NCI-H524 treated with DMSO at 0.1 percent for 48 hours (cell line): ENCODE measurements at places on chromosomes 16 and 17.

GRCh38 chr17:81112450-81112849 lies 52.9 kb upstream of the PVALEF start:
- DNase-seq: no peak

- DNase-seq: no peak
These were observed 199.5 kb upstream of the PMFBP1 start for GRCh38 chr16:72371307-72372086.

- no peak for DNase-seq
These were observed 8.5 kb downstream of the ALOXE3 start for GRCh38 chr17:8109661-8110455.

DNA sequence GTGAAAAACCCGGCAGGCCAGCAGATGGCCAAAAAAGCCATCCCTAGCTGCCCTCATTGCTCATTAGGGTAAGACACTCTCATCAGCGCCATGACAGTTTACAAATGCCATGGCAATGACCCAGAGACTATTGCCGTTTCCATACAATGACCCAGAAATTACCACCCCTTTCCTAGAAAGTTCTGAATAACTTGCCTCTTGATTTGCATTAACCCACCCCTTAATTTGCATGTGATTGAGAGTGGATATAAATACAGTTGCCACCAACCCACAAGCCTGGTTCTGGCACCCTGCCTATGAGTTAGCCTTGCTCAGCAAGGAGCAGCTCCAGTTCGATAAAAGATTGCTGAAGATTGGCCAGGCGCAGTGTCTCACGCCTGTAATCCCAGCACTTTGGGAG lies 16.1 kb upstream of the C16orf54 start:
- no peak for DNase-seq

DNA sequence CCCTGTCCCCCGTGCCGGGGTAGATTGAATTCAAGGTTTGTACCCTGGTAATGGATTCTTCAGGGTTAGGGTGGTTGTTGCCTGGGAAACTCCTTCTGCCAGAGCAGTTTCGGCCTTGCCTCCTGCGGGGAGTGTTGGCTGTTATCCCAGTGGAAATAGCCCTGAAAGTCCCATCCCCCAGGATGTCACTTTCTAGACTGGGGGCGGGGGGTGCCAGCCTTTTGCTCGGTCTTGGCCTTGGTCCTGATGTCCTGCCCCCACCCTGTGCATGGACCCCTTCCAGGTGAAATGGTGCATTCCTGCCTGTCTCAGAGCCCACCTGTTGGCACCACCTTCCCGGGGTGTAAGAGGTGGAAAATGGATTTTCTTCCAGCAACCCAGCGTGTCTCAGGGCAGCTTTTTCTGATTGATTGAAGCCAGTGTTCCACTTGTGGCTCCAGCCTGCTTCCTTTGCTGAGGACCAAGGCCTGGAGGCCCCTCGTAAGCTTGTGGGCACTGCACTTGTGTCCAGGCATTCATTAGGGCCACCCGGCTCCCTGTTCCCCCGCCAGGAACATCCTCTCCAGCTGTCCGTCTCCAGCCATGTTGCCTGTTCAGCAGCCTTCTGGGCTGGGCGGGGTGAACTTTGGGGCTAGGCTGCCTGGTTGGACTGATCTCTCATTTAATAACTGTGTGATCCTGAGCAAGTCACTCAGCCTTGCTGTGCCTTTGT lies 25.6 kb downstream of the MGAT5B start:
- no peak for DNase-seq

- no peak for DNase-seq
These were observed 77.0 kb upstream of the ZNF423 start for GRCh38 chr16:49932946-49933345.

DNA sequence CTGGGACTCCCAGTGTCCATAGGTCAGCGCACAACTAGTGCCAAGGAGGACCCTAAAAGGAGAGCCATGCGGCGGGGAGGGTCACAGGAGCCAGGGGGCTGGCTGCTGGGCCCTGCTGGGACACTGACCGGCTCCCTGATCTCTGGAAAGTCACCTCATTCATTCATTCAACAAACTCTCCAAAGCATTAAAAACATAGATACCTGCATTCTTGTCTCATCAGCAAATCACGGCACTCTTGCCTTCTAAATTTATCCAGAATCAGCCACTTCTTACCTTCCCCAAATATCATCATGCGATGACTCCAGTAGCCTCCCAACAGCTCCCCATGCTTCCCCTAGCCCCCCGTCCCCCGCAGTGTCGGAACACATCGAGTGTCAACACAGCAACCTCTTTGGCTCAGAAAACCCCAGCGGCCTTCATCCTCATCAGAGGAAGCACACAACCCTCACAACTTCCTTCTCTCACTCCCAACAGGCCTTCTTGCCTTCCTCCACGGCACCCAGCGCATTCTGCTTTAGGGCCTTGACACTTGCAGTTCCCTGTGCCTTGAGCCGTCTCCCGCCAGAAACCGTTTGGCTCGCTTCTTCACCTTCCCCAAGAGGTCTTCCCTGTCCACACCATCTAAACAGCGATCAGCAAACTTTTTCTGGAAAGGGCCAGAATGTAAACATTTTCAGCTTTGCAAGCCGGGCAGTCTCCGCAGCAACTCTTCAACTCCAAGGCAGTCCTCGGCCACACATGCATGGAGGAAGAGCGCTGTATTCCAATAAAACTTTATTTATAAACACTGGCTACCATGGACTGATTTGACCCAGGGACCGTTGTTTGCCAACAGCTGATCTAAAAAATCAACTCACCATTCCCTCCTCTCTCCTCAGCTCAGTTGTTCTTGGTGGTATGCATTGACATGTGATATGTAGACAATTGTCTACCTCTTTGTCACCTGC lies 119.5 kb upstream of the TNRC6C start:
- DNase-seq: no peak

GRCh38 chr16:12754824-12755543 lies 48.7 kb downstream of the CPPED1 start:
- no peak for DNase-seq

DNA sequence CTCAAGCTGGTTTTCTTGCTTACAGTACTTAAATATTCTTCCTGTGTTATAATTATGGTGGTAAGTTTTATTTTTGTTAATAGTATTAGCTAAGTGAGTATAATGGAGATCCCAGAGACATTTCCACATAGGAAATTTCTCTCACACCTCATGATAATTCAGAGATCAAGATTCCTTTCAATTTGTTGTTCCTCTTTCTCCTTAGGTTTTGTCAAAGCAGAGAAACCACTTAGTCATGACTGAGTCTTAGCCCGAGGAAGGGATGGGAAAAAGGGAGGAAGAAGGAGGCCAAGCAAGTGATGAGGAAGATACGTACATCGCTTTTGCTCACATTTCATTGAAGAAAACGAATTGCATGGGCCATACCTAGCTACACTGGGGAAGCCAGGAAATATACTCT lies 18.4 kb downstream of the ESRP2 start:
- DNase-seq: no peak

GRCh38 chr17:77528516-77529327 lies 388.0 kb downstream of the SEC14L1 start:
- DNase-seq: peak; percentile 75

DNA sequence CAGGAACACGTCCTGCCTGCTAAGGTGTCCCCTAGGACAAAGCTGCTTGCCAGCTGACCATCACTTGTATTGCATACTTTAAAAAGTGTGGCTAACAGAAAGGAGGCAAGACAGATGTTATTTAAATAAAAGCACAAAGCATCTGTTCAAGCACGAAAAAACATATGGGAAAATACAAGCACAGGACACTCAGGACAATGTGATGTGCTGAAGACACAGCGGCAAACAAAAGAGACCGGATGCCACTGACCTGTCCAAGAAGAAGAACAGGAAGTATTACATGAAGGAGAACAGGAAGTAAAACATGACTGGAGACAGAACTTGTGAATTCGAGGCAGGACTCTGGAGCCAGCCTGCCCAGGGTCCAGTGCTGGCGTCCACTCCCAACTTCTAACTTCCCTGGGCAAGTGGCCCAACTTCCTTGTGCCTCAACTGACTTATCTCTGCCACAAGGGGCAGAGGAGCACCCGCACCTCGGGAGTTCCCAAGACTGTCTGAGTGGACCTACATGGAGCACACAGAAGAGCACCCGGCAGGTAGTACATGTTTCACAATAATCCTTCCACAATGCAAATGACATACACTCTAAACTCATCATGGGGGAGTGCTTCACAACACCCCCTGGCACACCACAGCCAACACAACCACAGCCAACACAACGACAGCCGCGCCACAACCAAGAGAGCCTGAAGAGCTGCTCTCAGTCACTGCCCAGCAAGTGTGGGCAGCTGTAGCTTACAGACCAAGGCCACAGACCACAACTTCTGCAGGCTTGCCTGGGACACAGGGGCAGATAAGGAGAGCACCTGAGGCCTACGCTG lies 36.6 kb downstream of the ANKRD11 start:
- no peak for DNase-seq

GRCh38 chr17:28528327-28529012 lies 22.3 kb downstream of the FOXN1 start:
- no peak for DNase-seq

DNA sequence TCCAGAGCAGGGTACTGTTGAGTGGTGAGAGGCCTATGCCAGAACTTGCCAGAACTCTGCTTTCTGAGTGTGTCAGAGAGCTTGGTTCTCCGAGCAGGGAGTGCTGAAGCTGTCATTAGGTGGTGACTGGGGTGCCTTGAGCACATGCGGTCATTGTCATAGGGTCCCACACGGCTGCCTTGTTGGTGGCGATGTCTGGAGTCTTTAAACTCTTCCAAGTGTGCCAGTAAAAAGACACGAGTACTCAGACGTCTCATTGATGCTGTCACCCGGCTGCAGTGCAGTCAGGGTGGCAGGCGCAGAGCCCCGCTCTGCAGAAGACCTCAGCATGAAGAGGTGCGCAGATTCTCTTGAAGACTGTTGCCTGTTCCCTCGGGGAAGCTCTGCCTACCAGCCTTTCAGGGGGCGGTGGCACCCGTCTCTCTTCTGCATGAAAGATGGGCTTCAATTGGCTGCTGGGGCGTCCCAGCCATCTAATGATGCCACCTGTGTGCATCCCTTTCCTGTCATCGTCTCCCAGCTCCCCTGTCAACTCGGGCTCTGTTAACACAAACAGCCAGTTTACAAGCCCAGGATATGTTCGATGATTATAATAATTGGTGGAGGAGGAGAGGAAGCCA lies 58.3 kb downstream of the NKD1 start:
- no peak for DNase-seq

DNA sequence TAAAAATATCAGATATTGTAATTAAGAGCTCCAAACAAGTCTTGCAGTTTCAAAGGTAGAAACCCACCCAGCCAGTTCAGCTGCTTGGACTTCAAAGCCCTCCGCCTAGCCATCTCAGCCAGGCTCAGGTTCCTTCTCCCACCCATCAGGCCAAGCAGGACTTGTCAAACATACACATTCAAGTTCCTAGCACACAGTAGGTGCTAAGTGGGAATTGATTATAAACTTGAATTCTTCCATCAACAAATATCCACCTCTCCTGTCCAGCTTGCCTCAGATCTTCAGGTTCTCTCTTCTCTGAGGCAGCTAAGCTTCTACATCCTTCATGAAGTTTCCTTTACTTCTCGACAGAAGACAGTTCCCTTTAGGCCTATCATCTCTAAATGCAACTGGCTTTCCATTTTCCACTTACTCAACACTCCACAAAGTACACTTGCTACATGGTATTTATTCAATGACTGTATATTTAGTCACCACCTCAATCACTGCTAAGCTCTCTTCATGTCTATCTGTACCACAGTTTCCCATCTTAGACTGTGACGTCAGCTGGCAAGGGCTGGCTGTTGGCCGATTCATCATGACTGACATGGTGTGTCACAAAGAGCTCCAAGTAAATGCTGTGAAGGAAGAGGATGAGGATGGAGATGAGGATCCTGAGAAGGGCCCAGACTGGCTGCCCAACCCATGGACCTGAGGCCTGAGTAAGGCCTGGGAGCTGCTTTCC lies 13.3 kb upstream of the COG7 start:
- no peak for DNase-seq

DNA sequence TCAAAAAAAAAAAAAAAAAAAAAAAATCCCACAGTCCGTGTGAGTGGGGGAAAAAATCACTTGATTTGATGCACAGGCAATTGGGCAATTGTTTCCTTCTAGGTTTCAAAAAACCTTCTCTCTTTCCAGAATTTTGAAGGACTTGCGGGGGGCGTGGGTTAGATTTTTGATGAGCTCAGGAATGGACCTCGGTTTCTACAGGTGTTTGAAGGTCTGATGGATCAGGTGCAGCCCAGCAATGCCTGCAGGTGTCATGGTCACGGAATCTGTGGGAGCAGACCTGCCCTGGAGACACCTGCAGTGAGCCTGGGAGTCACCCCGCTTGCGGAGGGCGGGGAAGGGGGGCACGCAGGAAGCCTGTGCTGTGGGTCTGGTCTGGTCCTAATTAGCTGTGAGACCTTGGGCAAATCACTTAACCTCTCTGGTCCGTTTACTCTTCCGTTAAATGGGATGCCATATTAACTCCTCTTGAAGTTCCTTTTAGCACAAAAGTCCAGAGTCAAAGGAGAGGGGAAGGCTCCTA lies 174.2 kb downstream of the IRF8 start:
- DNase-seq: no peak

DNA sequence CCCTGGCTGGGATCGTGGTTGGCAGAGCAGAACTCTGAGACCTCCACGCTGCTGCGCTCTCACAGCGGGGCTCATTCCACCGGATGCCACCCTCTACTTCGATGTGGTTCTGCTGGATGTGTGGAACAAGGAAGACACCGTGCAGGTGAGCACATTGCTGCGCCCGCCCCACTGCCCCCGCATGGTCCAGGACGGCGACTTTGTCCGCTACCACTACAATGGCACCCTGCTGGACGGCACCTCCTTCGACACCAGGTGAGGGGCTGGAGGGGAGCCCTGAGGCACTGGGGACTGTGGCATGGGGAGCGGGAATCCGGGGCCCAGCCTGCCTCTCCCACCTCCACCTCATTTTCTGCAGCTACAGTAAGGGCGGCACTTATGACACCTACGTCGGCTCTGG lies 5.2 kb downstream of the FKBP10 start:
- DNase-seq: no peak

- DNase-seq: no peak
These were observed 1.2 kb upstream of the MAFG start for GRCh38 chr17:81928544-81929252.

- no peak for DNase-seq
These were observed 17.1 kb downstream of the USP36 start for GRCh38 chr17:78823282-78824046.

DNA sequence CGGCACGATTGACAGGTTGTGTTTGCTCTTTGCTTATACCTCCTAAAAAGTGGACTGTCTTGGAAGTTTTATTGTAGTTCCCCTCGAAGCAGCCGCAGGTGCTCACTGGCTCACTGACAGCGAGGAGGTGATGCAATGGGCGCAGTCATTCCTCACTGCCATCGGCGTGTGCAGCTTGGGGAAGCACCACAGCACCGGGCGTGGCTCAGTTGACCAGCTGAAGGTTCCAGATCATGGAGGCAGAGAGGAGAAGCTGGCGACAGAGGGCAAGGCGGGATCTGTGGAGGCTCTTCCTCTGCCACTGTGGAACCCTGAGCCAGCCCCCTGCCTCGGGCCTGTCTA lies 72.1 kb upstream of the TNRC6C start:
- no peak for DNase-seq

DNA sequence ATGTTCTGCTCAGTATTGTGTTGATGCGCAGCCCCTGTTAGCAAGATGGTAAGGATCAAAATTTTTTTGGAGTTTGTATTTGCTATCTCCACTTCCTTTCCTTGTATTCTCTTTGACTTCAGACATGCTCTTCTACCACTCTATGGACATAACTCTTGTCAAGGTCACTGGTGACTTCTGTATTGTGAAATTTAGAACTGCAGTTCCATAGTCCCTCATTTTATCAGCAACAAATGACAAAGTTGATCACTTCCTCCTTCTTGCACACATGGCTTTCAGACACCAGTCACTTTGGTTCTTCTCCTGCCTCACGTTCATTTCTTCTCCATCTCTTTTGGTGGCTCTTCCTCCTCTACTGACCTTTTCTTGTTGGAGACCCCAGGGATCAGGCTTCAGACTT lies 21.1 kb downstream of the COX11 start:
- no peak for DNase-seq

- peak; percentile 12 for DNase-seq
These were observed 474.3 kb upstream of the TOM1L1 start for GRCh38 chr17:54426296-54426886.
